Pulmonary artery endothelial cell (primary cell): ENCODE measurements at places on chromosomes 1 and 21.
A peak's percentile ranks its signal among the peaks of the same experiment; 100 is the strongest.

GRCh38 chr1:44040846-44041245 is 9.6 kb upstream of the SLC6A9 start:
- no peak for DNase-seq

GRCh38 chr1:66372522-66373101 is 161.3 kb upstream of the SGIP1 start:
- no peak for DNase-seq

DNA sequence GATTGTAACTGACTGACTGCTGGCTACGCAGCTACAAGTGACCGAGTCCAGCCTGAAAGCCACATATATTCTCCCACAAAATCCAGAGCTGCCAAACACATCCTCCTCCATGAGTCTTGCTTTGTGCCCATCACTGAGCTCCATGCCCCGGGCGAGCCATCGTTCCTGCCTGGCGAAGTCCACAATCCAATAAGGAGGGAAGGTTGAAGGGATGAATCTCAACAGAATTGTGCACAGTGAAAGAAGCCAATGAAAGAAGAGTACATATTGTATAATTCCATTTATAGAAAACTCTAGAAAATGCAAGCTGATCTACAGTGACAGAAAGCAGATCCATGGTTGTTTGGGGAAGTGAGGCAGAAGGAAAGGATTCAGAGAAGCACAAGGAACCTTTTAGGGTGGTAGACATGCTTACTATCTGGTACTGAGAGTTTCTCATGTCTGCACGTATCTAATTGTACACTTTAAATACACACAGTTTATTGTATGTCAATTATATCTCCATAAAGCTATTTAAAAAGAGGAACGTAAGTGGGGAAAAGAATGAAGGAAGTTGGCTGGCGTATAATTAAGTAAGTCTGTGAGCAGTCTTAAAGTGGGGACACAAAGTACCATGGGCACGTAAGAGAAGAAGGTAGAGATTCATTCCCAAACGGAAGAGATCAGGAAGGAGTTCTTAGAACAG is 115.9 kb upstream of the JUN start:
- DNase-seq: no peak

DNA sequence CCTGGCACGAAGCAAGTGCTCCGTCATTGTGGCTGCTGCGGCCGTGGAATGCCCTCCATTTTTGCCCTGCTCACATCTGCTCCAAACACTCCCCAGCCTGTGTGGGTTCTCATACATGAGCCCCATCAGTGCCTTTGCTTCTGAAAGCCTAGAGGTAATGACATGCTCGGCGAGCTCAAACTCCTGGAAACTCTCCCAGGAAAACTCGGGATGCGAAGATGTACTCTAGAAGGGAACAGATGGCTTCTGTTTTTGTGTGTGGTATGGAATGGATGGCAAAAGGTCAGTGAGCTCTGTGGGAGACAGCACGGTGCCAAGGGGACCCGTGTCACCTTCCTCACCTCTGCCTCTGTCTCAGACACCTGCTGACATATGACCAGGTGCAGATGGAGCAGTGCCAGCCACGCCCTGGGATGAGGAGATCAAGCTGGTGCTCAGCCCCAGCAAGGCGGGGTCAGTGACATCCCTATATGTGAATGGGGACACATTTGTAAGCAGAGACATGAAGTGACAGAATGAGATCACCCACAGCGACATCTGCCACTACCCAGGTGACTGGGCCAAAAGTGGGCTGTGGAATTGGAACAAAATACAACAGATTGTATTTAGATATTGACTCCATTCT is 84.1 kb upstream of the COX20 start:
- DNase-seq: no peak

GRCh38 chr1:182351790-182352364 is 39.7 kb downstream of the GLUL start:
- DNase-seq: no peak

DNA sequence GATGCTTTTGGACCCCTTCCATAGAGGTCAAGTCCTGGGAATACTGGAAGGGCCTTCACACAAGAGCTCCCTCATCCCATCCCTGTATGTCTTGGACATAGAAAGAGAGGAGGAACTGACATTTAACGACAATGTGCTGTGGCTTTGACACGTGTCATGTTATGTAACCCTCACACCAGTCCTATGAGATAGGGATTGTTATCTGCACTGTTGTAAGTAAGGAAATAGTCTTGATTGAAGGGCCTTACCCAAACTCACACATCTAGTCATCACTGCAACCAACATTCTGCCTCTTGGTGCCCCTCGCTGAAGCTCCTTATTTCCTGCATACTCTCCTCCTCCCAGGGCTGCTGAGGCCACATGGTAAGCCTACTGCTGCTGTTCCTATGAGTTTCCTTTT is 63.7 kb upstream of the ANGPTL1 start:
- no peak for DNase-seq

DNA sequence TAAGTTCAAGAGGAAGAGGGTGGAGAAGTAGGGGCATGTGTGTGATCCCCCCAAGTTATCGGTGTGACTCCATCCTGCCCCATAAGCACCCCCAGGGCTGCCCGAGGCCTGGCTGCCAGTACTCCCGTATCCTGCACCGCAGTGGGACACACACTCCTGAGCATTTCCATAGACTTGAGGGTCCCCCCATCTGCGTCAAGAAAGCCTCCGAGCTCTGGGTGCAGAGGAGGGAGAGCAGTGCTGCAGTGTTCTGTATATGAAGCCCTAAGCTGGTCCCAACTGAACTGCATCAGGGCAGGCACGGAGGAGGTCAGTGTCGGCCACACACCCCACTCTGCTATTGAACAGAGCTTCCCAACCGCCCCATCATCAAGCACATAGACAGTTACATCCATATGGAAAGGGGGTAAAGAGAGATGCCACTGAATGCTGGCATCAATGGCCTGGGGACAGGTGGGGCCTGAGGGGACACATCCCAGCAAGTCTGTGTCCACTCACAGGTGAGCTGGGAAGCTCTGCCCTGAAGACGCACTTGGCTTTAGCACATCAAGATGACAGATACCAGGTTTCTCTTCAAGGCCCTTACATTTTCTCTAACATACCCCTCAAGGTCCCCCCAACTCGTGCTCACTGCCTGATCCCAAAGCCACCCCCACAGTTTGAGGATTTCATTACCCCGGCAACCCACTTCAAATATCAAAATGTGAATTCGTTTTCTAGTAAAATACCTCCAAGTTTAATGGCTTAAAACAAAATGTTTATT is 64.3 kb downstream of the EVA1C start:
- no peak for DNase-seq

DNA sequence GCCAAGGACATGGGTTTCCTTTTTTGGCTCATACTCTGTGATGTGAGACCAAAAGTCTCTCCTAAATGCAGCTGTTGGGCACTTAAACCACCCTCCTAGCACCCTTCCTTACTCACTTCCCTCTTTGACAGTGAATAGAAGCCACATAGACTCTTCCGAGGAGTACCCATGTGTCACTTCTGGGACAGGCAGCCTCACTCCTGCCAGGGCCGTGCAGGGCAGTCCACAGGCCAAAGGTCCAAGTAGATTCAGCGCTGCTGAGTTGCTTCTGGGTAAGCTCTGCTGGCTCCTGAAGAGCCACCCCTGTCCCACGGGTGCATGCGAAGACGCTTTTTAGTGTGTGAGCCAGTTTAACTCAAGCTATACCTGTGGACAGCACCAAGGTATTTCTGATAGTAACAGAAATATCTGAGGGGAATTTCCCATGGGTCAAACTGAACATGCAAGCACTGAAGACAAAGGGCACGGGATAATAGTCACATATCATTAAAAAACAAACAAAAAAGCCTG is 36.8 kb upstream of the BMP8B start:
- no peak for DNase-seq

DNA sequence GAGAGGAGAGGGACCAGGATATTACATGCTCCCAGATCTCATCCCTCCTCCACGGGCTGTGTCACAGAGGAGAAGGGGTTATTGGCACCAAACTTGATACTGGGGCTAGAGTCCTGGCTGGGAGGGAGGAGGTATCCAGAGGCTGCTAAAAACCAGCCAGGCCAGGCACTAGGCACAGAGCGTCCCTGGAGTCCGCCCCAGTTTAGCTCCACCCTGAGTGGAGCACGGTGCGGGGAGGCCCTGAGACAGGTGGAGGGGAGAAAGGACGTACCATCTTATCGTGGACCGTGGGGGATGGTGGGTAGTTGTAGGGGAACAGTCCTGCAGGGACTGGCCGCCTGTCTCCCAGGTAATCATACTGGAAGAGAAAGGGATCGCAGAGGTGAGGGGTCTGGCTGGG is 42.7 kb upstream of the GOLT1A start:
- DNase-seq: no peak

- no peak for DNase-seq
Observed at GRCh38 chr1:87981810-87982209, 653.1 kb downstream of the LMO4 start.

DNA sequence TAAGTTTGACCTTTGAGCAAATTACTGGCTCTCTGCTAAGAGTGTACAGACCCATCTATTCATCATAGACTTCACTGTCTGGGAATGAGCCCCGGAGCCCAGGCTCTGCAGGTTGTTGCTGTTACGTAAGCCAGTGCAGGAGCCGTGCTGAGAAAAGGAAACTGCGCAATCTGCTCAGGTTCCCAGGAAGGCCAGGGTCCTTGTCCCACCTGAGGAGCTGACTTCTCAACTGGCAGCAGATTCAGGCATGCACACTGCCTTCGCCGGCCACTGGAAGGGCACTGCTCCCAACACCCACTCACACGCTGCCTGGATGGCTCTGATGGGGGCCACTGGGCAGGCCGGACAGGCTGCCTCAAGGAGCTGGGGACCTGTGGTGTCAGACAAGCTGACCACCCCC is 19.5 kb downstream of the RCAN1 start:
- DNase-seq: no peak

GRCh38 chr21:32979598-32980268 is 46.0 kb upstream of the OLIG2 start:
- no peak for DNase-seq

- no peak for DNase-seq
Observed at GRCh38 chr1:31760471-31761470, 3.4 kb downstream of the ADGRB2 start.

DNA sequence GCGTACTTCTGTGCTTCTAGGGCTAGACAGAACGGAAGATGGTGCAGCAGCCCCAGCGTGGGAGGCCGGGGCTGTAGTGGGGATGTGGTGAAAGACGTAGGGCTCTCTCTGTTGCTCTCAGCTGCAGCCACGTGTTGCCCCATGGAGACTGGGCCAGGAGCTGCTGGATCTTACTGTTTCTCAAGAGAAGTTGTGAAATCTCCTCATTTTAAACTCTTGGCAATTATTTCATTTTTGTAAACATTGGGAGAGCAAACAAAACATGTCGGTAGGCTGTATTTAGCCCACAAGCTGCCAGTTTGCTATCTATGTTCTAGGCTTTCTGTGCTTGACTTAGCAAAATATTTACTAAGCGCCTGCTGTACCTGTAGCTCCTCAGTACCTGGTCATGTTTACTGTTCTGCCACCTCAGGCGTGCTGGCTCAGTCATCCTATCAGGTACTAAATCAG is 15.9 kb upstream of the ELOA start:
- no peak for DNase-seq

GRCh38 chr1:18941221-18942141 is 15.0 kb downstream of the IFFO2 start:
- peak; percentile 43 for DNase-seq

DNA sequence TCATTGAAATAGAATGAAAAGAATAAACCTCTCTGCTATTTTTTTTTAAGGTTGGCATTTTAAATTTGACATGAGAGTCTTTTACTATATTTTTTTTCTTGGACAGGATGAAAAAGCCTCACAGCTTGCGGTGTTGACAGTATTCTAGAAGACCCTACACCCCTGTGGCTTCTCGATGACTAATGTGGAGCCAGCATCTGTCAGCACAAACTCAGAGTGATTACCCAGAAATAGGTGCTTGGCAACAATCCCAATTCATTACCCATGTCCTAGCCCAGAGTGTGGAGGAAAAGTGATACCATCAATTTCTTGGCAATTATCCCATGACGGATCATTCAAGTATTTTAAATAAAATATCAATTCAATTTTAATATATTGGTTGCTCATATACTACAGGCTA is 186.8 kb upstream of the MAP1LC3C start:
- DNase-seq: no peak

GRCh38 chr1:21837476-21837875 is 25.4 kb downstream of the LDLRAD2 start:
- DNase-seq: no peak

GRCh38 chr1:19322481-19322880 is 10.4 kb downstream of the SLC66A1 start:
- no peak for DNase-seq
